Activated T-helper 2 cell treated with anti-CD3 and anti-CD28 coated beads, Interferon-gamma antibody, Interleukin-2, Interleukin-4, amounts not matched to agents 10 μg/mL and 5 μg/mL and 100 μg/mL, durations not matched to agents 14 hours and 24 hours and 36 hours (primary cell): ENCODE measurements at places on chromosomes 13 and 19.

DNA sequence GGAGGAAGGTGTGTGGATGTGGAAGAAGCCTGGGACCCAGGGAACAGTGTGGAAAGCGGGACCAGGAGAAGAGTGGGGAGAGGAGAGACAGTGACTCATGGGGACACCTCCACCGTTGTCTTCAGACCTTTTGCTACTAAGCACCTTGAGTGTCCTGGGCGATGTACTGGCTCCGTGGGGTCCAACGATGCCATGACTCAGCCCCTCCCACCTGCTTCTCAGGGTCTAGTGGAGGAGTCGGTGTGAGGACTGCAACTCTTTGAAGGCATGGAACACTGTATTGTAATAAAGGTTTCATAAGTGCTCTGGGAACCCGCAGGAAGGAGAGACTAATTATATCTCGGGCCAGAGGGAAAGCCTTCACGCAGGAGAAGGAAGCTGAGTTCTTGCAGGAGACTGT, 166.9 kb upstream of the KL start:
- DNase-seq: no peak

GRCh38 chr13:27389891-27390290, 34.5 kb upstream of the GTF3A start:
- no peak for DNase-seq

DNA sequence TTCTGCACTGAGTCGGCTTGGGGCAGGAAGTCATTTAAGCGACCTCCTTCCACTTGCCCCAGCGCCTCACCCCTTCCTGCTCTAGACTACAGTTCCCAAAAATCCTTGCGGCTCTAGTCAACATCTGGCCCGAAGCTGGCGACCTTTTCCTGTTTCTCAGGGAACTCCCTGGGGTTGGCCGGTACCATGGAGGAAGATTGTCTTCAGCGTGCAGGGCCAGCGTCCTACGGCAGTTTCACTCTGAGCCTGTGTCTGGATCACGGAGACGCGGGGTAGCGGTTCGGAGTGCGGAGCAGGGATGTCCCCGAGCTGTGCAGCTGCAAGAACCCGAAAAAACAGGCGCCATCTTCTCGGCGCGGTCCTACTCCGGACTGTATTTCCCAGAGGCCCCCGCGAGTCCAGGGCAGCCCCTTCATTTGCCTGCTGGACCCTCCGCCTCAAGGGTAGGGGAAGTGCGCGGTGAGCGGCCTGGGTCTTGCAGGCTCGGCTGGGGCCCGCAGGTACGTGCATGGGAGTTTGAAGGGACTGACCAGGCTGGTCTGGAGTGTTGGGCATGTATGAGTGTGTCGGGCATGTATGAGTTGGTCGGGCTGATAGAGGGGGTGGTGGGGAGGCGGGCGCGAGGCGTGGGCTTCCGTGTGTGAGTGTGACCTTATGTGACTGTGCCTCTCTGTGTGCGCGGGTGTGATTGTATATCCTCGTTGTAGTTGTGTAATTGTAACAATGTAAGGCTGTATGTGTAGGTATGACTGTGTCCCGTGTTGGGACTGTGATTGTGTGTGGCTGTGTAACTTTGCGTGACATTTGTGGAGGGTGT, at the start of gene ZNF383:
ZNF383 (plus strand) TSS at position 440 of the 817 bp plus-strand sequence. CDS start 12,240 bp downstream, outside the sequence.
- peak; percentile 80 for DNase-seq

GRCh38 chr13:27638521-27638920, 16.8 kb downstream of the POLR1D start:
- DNase-seq: no peak

DNA sequence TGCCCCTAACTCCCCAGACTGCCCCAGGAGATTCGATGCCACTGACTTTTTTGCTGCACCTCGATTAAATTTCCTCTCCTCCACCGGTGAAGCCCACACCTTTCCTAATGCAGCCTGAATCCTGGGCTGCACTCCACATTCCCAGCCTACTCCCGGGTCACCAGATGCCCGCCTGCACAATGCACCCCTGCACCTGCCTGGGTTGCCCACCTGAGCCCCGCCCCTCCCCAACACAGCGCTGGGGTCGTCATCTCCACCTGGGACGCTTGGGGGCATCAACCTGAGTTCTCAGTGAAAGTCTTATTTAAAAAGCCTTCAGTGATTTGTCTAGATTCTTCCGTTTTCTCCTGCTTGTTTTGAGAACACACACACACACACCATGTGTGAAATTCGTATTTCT, 24.5 kb upstream of the DPP9 start:
- no peak for DNase-seq

DNA sequence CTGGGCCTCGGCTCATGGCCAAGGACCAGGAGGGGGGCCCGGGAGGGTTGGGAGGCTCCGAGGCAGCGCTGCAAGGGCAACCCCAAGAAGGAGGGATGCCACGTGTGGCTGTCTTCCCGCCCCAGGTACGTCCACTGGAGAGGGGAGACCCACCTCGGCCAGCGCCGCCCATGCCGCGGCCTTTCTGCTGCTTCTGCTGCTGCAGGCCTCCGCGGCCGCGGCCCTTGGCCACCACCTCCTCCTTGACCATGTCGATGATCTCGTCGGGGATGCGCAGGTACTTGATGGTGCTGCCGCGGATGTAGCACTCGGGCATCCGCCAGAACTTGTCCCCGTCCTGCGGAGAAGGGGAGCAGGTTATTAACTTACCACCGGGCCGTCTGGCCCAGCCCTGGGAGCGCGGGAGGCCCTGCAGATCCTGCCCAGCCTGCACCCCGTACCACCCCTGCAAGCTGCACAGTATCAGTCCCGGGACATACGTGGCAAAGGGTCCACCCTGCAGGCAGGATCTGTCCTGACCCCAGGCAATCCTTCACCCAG, 13.3 kb downstream of the LSM4 start:
- DNase-seq: no peak

DNA sequence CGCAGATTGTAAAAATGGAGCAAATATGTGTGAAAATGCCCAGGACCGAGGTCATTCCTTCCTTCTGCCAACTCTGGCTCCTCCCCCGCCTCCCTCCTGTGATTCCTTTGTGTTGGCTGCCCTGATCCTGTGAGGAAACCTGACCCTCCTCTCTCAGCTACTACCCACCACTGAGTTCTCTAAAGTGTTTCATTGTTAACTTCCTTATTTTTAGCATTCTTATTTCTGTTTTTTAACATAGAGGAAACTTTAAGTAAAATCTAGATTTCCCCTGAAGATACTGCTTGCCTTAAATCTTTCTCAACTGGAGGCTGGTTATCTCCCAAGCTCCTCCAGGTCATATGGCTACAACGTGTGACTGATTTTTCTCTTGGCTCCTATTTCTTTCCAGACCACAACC, 21.7 kb upstream of the FBXL3 start:
- no peak for DNase-seq

DNA sequence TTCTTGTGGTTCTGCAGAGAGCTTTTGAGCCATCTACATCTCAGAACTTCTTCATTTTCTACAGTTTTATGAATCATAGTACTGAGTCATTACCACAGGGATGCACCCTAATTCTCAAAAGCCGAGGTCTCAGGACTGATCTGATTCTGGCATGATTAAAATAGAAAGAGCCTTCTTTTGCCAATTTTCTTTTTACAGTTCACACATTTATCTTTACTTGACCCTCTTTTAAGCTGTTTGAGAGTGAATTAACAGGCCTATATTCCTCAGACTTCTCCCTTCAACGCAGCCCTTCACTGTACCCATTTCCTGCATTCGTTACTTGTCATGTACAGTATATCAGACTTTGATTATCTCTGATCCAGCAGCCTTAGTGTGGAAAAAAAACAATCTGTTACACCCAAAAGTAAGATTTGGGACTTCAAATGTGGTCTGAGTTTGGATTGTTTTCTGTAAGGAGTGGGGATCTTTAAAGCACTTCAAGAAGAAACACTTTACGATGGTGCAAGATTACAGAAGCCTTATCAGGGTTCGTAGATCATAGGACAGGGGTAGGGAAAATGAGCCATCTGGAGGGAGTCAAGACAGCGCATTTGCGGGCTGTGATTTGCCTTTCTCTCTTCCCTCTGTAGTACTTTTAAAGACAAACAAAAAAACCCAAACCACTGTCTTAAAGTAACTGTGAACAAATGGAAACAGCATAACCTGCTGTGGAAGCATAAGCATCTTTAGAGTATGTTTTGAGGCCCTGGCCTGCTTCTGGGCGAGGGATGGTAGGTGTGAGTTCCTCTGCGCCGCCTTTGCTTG, 15.3 kb upstream of the GPR183 start:
- peak; percentile 44 for DNase-seq

- DNase-seq: no peak
These were observed 674.5 kb downstream of the PCDH17 start for GRCh38 chr13:58306062-58306461.

GRCh38 chr19:38444026-38444425, 10.5 kb downstream of the RYR1 start:
- DNase-seq: no peak

DNA sequence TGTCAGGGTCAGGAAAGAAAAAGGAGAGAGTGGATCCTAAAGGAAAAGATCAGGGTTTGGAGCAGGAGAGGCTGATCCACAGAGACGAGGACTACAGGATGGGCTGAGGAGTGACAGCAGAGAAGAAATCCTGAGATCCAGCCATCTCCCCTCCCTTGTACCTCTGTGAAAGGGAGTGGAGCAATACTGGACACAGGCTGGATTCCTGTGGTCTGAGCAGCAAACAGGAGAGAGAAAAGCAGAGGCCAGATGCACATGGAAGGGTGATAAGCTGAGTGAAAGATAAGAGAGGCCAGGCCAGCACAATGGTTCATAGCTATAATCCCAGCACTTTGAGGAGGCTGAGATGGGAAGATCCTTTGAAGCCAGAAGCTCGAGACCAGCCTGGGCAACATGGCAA, 472.1 kb upstream of the TSHZ3 start:
- no peak for DNase-seq

GRCh38 chr13:100842136-100842535, 167.5 kb upstream of the TMTC4 start:
- DNase-seq: no peak

GRCh38 chr13:94427313-94427953, 52.0 kb downstream of the DCT start:
- DNase-seq: no peak

- DNase-seq: no peak
These were observed 49.3 kb downstream of the NDFIP2 start for GRCh38 chr13:79530270-79530669.

DNA sequence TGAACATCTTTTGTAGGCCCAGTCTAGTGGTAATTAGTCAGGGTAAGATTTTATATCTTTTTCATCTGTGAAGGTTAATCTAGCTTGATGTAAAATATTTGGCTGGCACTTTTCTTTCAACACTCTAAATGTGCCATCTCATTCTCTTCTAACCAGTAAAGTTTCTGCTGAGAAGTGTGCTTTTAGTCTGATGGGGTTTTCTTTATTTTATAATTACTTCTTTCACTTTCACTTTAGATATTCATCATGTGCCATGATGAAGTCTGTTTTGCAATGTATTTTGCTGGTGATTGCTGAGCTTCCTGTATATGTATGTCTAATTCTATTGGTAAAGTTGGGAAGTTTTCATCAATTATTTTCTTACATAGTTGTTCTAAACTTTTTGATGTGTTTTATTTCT, 31.9 kb downstream of the ZNF726 start:
- DNase-seq: no peak

GRCh38 chr13:102900193-102900608, 54.4 kb downstream of the ERCC5 start:
- DNase-seq: no peak

DNA sequence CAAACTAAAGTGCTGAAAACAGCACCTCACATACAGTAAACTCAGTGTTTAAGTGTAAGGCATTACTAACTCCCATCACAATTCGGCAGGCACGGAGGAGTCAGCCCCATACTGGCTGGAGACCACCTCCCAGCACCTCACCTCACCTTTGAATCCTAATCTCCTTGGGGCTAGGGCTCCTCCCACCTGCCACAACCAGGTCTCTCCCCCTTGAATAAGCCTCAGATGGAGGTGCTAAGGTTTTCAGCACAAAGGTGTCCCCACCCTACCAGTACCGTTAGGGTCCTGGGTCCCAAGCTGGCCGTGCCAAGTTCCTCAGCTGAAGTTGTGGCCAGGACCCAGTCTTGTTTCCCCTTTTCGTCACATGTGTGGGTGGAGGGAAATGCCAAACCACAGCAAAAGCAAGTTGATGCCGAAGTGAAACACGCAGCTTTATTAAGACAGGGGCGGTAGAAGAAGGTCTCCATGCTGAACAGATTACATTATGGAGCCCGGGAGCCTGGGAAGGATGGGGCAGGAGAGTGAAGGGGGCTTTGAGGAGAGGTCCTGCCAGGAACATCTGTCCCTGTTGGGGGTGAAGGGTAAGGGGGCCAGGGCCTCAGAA, at the start of gene IGFLR1:
IGFLR1 (minus strand) TSS at position 332 of the 604 bp plus-strand sequence. CDS start 1,272 bp downstream, outside the sequence.
- DNase-seq: peak; percentile 65

DNA sequence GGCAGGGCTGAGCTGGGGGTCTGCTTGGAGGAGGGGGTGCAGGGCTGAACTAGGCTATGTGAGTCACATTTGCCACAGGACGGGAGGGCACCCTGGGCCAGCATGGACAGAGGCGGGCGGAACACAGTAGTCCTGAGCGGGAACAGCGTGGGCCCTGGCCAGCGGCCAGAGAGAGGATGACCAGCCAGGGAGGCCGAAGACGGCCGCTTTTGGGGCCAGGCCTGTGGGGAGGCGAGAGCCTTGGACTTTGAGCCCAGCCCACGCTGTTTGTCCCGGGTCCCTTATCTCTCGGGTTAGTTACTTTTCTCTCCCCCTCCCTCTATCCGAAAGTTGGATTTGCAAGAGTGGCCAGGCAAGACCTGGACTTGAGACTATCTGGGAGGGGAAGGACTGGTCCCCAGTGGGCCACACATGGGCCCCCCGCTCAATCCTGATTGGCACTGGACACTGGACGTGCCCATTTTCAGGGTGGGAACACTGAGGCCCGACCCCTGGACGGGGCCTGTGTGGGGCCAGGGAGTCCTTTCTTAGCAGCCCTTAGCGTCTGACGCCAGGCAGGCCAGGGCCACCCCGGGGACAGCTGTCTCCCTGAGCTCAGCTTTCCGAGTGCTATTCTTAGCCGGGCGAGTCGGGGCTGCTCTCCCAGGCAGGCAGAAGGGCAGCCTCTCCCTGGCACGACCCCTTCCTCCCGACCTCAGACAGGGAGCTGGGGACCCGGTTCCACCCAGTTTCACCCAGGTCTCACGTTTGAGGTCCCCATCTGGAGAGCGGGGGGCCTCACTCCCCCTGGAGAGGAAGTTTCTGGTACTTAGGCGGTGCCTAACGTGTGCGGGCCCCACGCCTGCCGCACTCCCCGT, 833 bp downstream of the GAMT start:
- DNase-seq: no peak

- DNase-seq: no peak
These were observed 540.6 kb upstream of the MIR17HG start for GRCh38 chr13:90806892-90807291.

GRCh38 chr13:111909971-111910671, 156.8 kb upstream of the SOX1 start:
- DNase-seq: no peak
